ENCODE measurements at places on chromosomes 7 and 10.

DNA sequence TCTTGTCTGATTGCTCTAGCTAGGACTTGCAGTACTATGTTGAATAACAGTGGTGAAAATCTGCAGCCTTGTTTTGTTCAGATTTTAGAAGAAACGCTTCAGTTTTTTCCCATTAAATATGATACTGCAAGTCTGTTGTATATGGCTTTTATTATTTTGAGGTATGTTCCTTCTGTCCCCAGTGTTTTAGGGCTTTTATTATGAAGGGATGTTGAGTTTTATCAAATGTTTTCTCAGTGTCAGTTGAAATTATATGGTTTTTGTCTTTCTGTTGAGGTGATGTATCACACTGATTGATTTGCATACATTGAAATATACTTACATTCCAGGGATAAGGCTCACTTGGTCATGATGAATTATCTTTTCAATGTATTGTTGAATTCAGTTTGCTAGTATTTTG lies 60.5 kb upstream of the HELLS start:
- no peak for DNase-seq

GRCh38 chr7:157548691-157549303 lies 212.0 kb downstream of the DNAJB6 start:
- no peak for DNase-seq

GRCh38 chr7:125878235-125878956 lies 948.8 kb upstream of the POT1 start:
- no peak for DNase-seq

DNA sequence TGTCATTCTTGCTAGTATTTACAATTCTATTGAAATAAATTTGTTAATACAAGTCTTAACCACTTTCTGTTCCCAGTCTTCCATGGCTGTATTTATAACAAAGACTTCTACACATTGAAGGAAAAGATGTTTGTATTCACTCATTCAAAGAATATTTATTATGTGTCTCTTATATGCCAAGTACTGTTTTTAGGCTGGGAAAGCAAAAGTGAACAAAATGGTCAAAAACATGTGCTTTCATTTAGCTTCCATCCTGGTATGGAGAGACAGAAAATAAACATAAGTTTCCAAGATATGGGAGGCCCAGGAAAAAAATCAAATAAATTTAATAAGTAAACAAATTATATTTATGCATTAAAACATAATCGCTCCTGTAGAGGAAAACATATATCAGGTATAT lies 22.9 kb downstream of the CPED1 start:
- no peak for DNase-seq

DNA sequence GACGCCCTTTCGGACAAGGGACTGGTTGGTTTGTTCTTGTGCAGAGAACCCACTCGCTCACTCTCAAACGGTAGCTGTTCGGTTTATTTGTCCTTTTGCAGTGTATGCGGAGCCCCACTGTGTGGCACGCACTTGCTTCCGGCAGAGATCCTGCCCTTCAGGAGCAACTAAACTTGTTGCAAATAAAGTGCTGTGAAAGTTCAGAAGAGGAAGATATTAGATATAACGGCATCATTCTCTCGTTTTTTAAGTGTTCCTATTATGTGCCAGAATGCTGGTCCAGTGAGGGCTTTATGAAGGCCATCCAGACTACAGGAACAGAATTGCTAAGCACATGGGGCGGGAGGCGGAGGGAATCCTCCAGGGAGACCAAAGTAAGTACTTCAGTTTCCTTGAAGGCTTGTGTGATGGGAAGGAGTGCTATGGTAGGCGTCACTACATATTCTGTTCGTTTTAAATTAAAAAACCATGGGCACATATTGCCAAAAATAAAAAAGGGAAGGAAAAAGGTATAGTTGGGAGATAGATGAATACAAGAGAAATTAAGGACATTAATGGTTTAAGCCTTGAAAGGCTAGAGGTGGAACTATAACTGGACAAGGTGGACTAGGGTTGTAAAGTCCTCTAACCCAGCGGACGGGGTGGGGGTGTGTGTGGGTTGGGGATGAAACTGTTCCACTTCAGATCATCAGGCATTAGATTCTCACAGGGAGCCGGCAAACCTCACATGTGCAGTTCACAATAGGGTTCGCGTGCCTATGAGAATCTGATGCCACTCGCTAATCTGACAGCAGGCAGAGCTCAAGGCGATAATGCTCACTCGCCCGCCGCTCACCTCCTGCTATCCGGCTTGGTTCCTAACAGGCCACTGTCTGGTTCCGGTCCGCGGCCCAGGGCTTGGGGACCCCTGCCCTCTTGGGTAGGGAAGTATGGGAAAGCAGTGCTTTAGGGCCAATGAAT lies 704 bp upstream of the ERLIN1 start:
- DNase-seq, result no peak

- no peak for DNase-seq
Observed at GRCh38 chr7:42886893-42887505, 24.9 kb downstream of the C7orf25 start.

GRCh38 chr10:11386044-11386443 lies 225.4 kb downstream of the USP6NL start:
- DNase-seq, result no peak

DNA sequence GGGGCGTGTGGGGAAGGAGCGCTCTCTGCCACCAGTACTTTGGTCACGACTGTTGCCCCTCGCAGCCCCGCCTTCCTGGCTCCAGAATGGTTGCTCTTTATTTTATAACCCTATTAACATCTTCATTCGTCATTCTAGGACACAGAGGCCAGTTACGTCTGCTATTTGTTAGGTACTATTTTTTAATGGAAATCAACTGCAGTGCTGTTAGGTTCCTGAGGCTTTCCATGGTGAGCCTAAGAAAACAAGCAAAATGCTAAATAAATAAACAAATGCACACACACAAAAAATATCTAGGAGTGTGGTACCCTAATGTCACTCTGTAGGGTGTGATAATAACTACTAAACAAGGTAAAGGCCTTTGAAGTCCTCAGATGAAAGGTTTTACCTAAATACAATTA lies 71.1 kb downstream of the SLC37A3 start:
- no peak for DNase-seq

DNA sequence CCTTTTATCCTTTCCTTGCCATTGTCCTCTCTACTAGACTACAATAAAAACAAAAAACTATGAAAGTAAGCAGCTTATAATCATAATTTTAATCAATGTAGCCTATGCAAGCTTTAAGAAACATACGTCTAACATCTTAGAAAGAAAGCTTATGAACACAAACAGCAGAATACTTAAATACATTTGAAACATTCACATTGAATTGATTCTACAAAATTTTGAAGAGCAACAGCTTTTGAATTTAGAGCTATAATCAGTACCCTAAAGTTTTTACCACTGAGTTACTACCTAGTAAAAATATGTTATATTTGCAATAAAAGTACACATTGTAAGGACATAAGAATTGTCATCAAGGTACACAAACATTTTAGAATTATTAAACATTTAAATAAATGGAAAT lies 7.2 kb downstream of the MEOX2 start:
- no peak for DNase-seq

- no peak for DNase-seq
Observed at GRCh38 chr7:132837529-132837928, 244.4 kb downstream of the CHCHD3 start.

DNA sequence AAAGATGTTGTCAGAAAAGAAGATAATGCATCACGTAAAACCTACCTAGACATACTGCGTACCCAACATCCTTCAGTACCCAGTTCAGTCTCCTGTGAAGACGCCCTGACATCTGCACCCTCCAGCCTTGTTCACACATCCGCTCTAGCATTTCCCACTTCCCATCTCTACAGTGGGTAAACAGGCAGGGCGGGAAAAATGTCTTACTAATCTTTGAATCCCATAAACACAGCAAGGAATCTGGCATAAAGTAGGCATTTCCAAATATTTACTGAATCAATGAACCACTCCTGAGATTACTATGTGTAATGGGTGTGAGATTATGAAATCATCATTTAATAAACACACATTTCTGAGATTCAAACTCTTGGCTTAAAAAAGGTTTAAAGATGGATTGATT lies 132.8 kb downstream of the GLI3 start:
- DNase-seq, result no peak

GRCh38 chr10:113524539-113525490 lies 28.0 kb upstream of the HABP2 start:
- no peak for DNase-seq

DNA sequence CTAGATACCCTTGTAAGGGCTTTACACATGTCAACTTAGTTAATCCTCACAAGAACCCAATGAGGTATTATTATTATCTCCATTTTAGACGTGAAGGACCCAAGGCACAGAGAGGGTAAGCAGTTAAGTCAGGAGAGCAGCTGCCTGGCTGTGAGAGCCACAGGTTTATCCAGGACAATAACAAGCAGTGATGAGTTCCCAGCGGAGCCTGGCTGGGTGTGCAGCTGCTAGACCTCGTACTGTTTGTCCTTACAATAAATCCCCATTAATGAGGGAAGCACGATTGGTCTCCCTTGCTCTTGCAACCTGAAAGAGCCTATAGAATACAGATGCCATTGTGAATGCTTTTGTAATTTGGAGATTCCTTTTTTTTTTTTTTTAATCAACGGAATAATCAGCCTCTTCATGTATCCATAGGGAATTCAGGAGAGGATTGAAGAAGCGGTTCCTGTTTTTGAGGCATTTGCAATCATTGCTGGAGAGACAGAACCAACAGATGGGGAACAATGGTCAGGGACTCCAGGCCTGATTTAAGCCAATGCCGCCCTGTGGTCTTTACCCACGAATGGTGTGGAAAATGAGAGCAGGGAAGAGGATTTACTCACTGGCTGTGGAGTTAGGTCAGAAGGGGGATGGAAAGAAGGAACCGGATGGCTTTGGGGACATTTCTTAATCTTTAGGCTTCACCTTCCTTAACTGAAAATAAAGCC lies 12.3 kb upstream of the ASB4 start:
- no peak for DNase-seq

DNA sequence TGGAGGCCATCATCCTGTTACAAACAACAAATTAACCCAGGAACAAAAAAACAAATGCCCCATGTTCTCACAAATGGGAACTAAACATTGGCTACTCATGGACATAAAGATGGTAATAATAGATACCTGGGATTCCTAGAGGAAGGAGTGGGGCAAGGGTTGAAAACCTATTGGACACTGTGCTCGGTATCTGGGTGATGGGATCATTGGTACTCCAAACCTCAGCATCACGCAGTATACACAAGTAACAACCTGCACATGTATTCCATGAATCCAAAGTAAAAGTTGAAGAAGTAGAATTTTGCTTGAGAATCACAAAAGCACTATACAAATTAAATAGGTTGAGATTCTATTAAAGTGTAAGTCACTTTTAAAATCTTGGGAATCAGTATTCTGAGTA lies 16.7 kb downstream of the GHITM start:
- DNase-seq, result no peak

GRCh38 chr7:47069385-47070076 lies 512.4 kb downstream of the TNS3 start:
- DNase-seq, result no peak

GRCh38 chr10:65313406-65313805 lies 1612.4 kb upstream of the LRRTM3 start:
- DNase-seq, result no peak

DNA sequence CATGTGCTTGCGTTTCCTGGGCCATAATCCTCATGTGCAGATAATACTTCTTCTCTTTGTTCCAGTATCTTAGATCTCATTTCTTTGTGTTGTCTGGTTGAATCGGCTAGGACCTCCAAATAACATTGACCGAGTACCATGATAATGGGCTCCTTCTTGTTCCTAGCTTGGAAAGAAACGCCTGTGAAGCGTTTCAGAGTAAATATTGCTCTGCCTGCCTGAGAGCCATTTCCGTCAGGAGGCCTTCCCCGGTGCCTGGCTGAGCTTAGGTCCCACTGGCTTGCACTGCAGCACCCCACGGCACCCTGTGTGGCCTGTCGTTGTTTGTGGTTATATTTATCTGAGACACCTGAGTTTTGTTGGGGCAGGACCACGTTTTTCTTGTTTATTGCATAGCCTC lies 17.7 kb downstream of the FOXK1 start:
- no peak for DNase-seq

DNA sequence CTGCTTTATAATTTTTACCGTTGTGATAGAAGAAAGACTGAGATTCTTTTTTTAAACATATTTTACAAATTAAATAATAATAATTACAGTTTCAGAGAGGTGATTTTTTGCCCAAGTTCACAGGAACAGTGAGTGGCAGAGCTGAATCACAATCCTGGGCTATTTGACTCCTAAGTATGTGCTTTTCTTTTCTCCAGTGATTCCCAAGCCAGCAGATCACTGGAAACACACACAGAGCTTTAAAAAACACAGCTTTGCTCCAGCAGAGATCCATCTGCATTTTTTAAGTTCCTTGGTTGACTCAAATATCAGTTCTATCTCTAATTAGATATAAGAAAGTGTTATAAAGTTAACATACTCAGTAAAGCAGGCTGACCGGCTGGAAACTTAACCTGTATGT lies 69.0 kb downstream of the AHR start:
- DNase-seq, result no peak

- no peak for DNase-seq
Observed at GRCh38 chr7:100166317-100166940, 2.0 kb downstream of the GAL3ST4 start.

DNA sequence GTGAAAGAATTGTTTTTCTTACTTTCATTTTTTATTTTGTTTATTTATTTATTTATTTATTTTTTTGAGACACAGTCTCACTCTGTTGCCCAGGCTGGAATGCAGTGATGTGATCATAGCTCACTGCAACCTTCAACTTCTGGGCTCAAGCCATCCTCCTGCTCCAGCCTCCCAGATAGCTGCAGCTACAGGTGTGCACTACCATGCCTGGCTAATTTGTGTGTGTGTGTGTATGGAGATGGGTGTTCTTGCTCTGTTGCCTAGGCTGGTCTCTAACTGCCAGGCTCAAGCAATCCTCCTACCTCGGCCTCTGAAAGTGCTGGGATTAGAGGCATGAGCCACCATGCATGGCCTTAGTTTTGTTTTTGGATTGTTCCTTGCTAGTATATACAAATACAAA lies 55.4 kb upstream of the TRIM8 start:
- no peak for DNase-seq

GRCh38 chr7:154914996-154915380 lies 87.9 kb downstream of the PAXIP1 start:
- DNase-seq, result no peak

DNA sequence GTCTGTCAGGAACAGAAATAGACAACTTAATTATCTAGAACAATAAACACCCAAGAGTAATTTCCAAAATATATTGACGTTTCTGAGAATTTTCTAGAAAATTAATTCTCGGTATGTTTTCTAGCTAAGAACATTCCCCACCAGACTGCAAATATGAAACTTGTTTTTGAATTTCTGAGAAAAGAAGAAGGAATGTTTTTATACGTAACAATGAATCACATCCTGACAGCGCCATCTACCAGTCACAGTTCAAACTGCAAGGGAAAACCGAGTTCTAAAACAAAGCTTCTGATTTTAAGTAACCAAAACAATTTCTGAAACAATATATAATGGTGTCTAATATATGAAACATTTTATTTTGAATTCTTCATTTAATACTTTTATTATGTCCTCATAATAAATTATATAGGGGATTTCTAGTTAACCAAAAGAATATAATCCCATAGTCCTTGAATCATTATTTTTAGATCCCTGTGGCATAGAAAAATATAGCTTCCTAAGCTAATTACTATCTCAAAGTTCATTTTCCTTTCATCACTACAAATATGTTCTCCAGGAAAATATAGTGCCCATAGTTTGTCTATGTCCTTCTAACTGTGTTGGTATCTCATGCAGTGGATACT lies 34.5 kb upstream of the MEOX2 start:
- no peak for DNase-seq
